ENCODE measurements at places on chromosomes 2 and 18.

GRCh38 chr2:11720752-11721151 is 25.7 kb upstream of the LPIN1 start:
- peaks cover 6% of the 10 kb centered on the region for H3K4me1 ChIP-seq
- H3K27ac ChIP-seq: no peak overlapping the region
- no peak overlapping the region for H3K4me3 ChIP-seq
- no peaks in the 10 kb centered on the region for H3K36me3 ChIP-seq
- no peak for DNase-seq

- H3K27ac ChIP-seq: no peak overlapping the region
- peaks cover 6% of the 10 kb centered on the region for H3K4me1 ChIP-seq
- H3K27me3 ChIP-seq: no peaks in the 10 kb centered on the region
- no peak for DNase-seq
Observed at GRCh38 chr2:20288642-20289340, 61.9 kb downstream of the PUM2 start.

GRCh38 chr2:72925328-72925943 is 8.1 kb downstream of the EMX1 start:
- no peak overlapping the region for H3K4me3 ChIP-seq
- no peak for DNase-seq
- peaks cover 4% of the 10 kb centered on the region for H3K36me3 ChIP-seq
- no peaks in the 10 kb centered on the region for H3K4me1 ChIP-seq

- no peak overlapping the region for H3K4me3 ChIP-seq
- DNase-seq: no peak
- peaks cover 10% of the 10 kb centered on the region for H3K4me1 ChIP-seq
- H3K27ac ChIP-seq: no peak overlapping the region
Observed at GRCh38 chr2:151878655-151879563, 50.7 kb upstream of the ARL5A start.

DNA sequence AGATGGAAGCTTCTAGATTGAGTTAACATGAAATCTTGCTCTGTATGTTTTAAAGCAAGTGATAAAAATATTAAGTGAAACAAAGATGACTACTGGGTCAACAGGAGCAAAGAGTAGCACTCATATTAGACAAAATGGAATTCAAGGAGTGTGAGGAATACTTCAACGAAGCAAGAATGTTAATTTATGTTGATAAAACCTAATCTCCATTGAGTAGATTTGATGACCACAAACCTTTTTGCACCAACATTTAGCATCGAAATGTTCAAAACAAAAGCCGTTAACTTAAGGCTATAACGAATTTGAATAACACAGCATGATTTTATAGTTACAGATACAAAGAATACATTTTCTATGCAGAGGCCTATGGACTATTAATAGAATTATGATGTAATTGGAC is 35.7 kb downstream of the MRPS9 start:
- DNase-seq: no peak
- no peak overlapping the region for H3K4me3 ChIP-seq
- H3K27me3 ChIP-seq: no peaks in the 10 kb centered on the region
- no peaks in the 10 kb centered on the region for H3K36me3 ChIP-seq

GRCh38 chr2:8606649-8607550 is 75.0 kb upstream of the ID2 start:
- H3K36me3 ChIP-seq: peaks cover 7% of the 10 kb centered on the region
- no peak overlapping the region for H3K27ac ChIP-seq
- no peak for DNase-seq
- no peak overlapping the region for H3K4me3 ChIP-seq
- H3K4me1 ChIP-seq: peaks cover 44% of the 10 kb centered on the region

DNA sequence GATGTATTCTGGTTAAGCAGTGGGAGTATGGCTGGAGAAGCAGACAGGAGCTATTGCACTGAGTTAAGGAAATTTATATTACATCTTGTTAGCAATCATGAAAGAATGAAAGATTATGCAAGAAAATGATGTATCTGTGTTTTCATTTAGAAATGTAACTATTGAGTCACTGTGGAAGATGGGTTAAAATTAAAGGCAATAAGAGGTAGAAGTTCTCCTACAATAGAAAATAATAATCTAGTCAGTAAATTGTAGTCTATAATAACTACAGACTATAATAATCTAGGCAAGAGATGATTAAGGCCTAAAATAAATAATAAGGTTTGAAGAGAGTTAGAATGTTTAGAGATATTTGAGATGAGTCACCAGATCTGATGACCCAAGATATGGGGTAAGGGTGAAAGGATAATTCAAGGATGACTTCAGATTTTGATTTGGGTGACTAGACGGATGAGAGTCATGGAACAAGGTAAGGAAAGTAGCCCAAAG is 371.9 kb upstream of the KCNH7 start:
- no peaks in the 10 kb centered on the region for H3K36me3 ChIP-seq
- H3K4me3 ChIP-seq: no peak overlapping the region
- no peak overlapping the region for H3K27ac ChIP-seq
- H3K4me1 ChIP-seq: no peaks in the 10 kb centered on the region

DNA sequence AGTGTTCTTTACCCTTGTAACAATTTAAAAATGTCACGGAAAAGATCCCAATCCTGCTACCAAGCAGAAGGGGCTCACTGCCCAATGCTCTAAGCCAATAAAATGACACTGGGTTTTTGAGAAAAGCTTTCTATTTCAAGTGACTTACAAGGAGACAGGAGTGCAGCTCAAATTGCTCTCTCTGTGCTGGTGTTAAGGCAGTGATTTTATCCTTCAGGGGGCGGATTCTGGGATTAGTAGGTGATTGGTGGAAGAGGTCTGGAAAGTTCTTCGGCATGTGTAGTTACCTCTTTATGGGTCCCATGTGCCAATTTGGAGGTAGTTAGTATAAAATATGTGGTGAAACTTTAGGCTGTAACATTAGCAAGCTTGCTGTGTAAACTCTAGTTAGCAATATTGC is 27.4 kb upstream of the MCM6 start:
- peaks cover 28% of the 10 kb centered on the region for H3K36me3 ChIP-seq
- no peaks in the 10 kb centered on the region for H3K27me3 ChIP-seq
- H3K4me3 ChIP-seq: no peak overlapping the region
- H3K27ac ChIP-seq: no peak overlapping the region
- peaks cover 6% of the 10 kb centered on the region for H3K4me1 ChIP-seq

GRCh38 chr2:190755772-190756415 is 107.0 kb downstream of the NAB1 start:
- H3K27me3 ChIP-seq: no peaks in the 10 kb centered on the region
- no peak overlapping the region for H3K4me3 ChIP-seq
- no peaks in the 10 kb centered on the region for H3K36me3 ChIP-seq
- DNase-seq: no peak
- peaks cover 20% of the 10 kb centered on the region for H3K4me1 ChIP-seq

DNA sequence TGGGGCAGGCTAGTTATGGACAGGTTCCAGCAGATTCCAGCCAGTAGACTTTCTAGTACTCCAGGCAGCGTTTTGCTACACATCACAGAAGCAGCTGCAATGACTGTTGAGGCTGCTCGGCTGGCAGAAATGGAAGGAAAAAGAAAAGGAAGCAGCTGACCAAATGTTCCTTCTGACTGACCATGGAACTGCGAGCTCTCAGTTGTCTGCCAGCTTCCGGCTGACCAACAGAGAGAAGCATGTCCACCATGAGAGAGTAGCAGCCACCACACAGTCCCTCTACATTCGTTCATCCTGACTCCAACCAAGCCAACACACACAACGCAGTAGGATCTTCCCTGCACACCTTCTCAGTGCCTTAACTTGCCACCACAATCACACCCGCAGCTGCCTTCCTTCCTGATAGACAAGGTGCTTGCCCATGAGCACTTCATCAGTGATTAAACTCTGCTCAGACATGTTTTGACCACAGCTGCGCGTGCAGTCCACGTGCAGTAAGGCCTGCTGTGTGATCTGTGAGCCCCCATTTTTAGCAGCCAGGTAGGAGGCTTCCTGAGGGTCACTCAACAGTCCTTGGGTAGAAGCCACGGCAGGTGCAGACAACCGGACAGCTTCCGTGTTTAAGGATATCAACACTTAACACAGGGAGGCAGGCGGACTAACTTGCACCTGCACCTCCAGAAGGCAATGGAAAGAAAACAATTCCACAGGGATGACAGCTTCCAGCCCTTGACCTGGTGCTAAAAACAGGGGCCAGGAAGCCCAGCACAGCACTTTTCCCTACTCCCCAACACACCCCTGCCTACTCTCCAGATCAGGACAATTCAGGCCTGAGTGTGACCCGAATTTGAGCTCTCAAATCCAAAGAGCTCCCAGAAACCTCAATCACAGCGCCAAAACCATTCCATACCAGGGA is 996 bp downstream of the TGFBRAP1 start:
- H3K27me3 ChIP-seq: no peaks in the 10 kb centered on the region
- no peak for DNase-seq
- peak overlapping the region; percentile 89 for H3K4me3 ChIP-seq
- peak overlapping the region; percentile 83 for H3K27ac ChIP-seq
- H3K36me3 ChIP-seq: no peaks in the 10 kb centered on the region

DNA sequence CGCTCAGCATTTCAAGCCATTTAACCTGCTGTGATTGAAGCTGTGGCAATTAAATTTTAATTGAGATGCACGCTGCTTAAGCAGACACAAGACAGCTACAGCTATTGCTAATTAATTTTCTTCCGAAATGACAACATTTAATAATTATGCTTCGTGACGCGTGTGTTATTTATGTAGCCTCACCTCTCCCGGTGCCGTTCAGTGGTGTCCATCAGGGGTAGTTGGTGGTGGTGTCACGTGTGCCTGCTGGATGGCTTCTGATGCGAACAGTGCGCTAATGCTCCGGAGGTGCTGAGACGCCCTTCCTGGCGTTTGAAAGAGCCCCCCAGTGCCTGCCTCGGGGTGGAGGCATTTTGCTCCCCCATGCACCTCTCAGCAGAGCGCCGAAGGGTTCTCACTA is 39.5 kb downstream of the GLI2 start:
- H3K36me3 ChIP-seq: no peaks in the 10 kb centered on the region
- H3K4me3 ChIP-seq: no peak overlapping the region
- H3K27me3 ChIP-seq: no peaks in the 10 kb centered on the region
- DNase-seq: no peak
- H3K27ac ChIP-seq: no peak overlapping the region

DNA sequence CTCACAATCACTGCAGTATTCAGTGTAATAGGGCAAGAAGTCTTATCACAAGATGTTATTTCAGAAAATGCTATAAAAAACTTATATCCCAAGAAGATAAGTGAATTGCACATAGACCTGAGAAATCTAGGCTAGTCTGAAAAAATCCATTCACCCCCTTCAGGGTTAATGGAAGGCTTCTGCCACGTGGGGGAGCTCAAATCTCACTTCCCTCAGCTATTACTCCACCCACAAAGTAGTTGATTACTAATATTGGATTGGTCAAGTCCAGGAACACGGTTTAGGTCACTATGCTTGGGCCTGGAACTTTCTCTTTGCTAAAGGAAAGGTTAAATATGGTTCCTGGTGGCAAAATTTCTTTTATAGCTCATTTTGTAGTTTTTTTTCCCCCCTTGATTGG is 51.2 kb upstream of the ADAM23 start:
- peaks cover 1% of the 10 kb centered on the region for H3K27me3 ChIP-seq
- H3K4me1 ChIP-seq: no peaks in the 10 kb centered on the region
- DNase-seq: no peak
- no peak overlapping the region for H3K27ac ChIP-seq
- no peak overlapping the region for H3K4me3 ChIP-seq
- H3K36me3 ChIP-seq: no peaks in the 10 kb centered on the region

DNA sequence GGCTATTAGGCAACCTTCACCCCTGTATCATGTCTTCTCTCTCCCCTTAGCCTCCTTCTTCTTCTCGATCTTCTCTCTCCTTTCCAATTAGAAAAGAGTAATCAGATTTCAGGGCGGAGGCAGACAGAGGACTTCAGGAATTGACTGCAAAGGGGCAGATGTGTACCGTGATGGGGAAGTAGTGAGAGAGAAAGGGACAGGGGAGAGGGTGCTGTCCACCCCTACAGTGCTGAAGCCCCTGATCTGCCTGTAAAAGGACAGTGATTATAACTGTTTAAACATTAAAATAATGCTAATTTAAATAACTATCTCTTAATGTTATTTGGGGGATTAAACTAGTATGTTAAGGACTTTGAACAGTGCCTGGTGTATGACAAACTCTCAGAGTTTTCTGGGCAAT is 178.5 kb downstream of the ACTR3 start:
- H3K27ac ChIP-seq: no peak overlapping the region
- H3K4me1 ChIP-seq: no peaks in the 10 kb centered on the region
- no peaks in the 10 kb centered on the region for H3K36me3 ChIP-seq
- DNase-seq: no peak

- H3K36me3 ChIP-seq: peaks cover 3% of the 10 kb centered on the region
- H3K27ac ChIP-seq: peak overlapping the region; percentile 94
- H3K4me3 ChIP-seq: peak overlapping the region; percentile 96
- DNase-seq: no peak
- H3K27me3 ChIP-seq: no peaks in the 10 kb centered on the region
Observed at GRCh38 chr18:57630754-57631595, 9.3 kb upstream of the NARS1 start.

GRCh38 chr2:118661179-118661578 is 186.3 kb downstream of the EN1 start:
- H3K36me3 ChIP-seq: no peaks in the 10 kb centered on the region
- H3K4me1 ChIP-seq: no peaks in the 10 kb centered on the region
- no peak overlapping the region for H3K27ac ChIP-seq
- H3K27me3 ChIP-seq: peaks cover 2% of the 10 kb centered on the region

DNA sequence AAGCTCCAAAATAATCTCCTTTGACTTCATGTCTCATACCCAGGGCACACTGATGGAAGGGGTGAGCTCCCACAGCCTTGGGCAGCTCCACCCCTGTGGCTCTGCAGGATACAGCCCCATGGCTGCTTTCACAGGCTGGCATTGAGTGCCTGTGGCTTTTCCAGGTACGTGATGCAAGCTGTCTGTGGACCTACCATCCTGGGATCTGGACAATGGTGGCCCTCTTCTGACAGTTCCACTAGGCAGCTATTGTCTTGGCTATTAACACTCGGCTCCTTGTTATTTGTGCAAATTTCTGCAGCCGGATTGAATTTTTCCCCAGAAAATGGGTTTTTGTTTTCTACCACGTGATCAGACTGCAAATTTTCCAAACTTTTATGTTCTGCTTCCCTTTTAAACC is 634.2 kb downstream of the TSN start:
- no peaks in the 10 kb centered on the region for H3K36me3 ChIP-seq
- no peaks in the 10 kb centered on the region for H3K27me3 ChIP-seq
- H3K27ac ChIP-seq: no peak overlapping the region

- H3K27ac ChIP-seq: peak overlapping the region; percentile 34
- no peaks in the 10 kb centered on the region for H3K27me3 ChIP-seq
- no peak for DNase-seq
- no peak overlapping the region for H3K4me3 ChIP-seq
Observed at GRCh38 chr2:30412047-30412683, 34.9 kb upstream of the LCLAT1 start.

- peaks cover 55% of the 10 kb centered on the region for H3K27me3 ChIP-seq
- no peak overlapping the region for H3K4me3 ChIP-seq
- no peaks in the 10 kb centered on the region for H3K36me3 ChIP-seq
- peaks cover 25% of the 10 kb centered on the region for H3K4me1 ChIP-seq
- peak overlapping the region; percentile 22 for H3K27ac ChIP-seq
- DNase-seq: no peak
Observed at GRCh38 chr18:48138660-48139430, 208.4 kb upstream of the SMAD2 start.

DNA sequence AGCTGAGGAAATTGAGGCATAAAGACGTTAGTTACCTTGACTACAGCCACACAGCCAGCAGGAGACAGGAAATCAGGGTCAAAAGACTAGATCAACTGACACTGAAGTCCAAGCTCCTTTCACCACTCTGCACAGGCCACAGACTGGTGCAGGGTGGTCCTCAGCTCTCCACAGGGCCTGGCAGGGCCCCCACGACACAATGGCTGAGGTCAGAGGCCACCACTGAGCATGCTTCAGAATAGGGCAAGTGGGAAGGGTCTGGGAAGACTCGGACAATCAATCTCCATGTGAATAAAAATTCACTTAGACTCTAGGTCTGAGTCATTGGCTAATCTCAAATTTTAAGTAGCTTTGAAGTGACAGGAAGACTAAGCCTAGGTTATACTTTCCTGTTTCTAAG is 201.7 kb downstream of the ALK start:
- no peak overlapping the region for H3K27ac ChIP-seq
- H3K36me3 ChIP-seq: no peaks in the 10 kb centered on the region
- no peak for DNase-seq
- H3K27me3 ChIP-seq: peaks cover 9% of the 10 kb centered on the region
- H3K4me1 ChIP-seq: no peaks in the 10 kb centered on the region

All from activated T-helper 1 cell treated with anti-CD3 and anti-CD28 coated beads, Interleukin-12 subunit alpha, Interleukin-12 subunit beta, Interleukin-2, Interleukin-4 antibody, amounts not matched to agents 30 ng/mL and 10 ng/mL and 1 ng/mL, durations not matched to agents 14 hours and 24 hours and 36 hours (primary cell).